ENCODE measurements at places on chromosomes 12 and 14. TPM values are rescaled to one million over a fixed set of nuclear protein-coding genes. Genes with fewer than 3 reads are reported as not detected.

GRCh38 chr14:48973151-48973550, 613.0 kb downstream of the RPS29 start:
- H3K4me1 ChIP-seq: no peaks in the 10 kb centered on the region
- no peak for DNase-seq
- H3K36me3 ChIP-seq: no peaks in the 10 kb centered on the region
- H3K27ac ChIP-seq: no peak overlapping the region
- H3K27me3 ChIP-seq: peaks cover 4% of the 10 kb centered on the region

- DNase-seq: no peak
- H3K27me3 ChIP-seq: no peaks in the 10 kb centered on the region
- no peak overlapping the region for H3K4me3 ChIP-seq
- H3K36me3 ChIP-seq: peaks cover 31% of the 10 kb centered on the region
- H3K4me1 ChIP-seq: peaks cover 4% of the 10 kb centered on the region
Observed at GRCh38 chr12:59736786-59737185, 141.0 kb downstream of the SLC16A7 start.

- peaks cover 46% of the 10 kb centered on the region for H3K36me3 ChIP-seq
- peak overlapping the region; percentile 93 for H3K4me3 ChIP-seq
- peak; percentile 52 for DNase-seq
- H3K27ac ChIP-seq: peak overlapping the region; percentile 93
Observed at GRCh38 chr14:64388533-64389285, 556 bp downstream of the MTHFD1 start.

DNA sequence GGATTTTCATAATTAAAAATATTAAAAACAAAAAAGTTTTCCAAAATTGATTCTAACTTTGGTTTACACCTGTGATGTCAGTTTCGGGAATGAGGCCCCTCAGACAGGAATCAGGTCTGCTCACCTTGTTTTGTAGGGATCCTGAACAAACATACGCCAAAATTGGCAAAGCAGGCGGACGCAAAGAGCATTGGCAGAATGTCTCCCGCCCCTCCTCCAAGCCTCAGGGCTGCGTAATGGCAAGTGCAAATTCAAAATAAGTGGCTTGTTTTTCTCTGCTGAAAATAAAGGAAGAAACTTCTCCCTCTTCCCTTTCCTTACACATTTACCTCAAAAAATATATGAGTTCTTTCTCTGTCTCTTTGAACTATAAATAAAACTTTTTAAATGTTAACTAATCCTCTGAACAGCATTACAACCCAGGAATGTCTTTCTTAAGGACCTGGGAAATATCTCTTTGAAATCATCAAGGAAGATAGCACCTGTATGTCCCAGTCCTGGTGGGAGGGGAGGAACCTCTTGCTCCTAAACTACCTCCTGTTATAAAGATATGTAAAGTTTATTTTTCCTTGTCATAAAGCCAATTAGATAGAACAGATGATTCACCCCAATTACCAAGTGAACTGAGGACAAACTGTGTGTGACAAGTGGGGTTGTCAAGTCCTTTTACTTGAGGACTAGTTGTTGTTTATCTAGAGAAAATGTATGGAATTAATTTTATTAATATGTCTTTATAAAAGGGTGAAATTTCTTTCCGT, 16.5 kb downstream of the OR6J1 start:
- H3K27me3 ChIP-seq: peaks cover 5% of the 10 kb centered on the region
- no peak overlapping the region for H3K4me3 ChIP-seq
- H3K4me1 ChIP-seq: no peaks in the 10 kb centered on the region
- no peak overlapping the region for H3K27ac ChIP-seq
- DNase-seq: no peak

DNA sequence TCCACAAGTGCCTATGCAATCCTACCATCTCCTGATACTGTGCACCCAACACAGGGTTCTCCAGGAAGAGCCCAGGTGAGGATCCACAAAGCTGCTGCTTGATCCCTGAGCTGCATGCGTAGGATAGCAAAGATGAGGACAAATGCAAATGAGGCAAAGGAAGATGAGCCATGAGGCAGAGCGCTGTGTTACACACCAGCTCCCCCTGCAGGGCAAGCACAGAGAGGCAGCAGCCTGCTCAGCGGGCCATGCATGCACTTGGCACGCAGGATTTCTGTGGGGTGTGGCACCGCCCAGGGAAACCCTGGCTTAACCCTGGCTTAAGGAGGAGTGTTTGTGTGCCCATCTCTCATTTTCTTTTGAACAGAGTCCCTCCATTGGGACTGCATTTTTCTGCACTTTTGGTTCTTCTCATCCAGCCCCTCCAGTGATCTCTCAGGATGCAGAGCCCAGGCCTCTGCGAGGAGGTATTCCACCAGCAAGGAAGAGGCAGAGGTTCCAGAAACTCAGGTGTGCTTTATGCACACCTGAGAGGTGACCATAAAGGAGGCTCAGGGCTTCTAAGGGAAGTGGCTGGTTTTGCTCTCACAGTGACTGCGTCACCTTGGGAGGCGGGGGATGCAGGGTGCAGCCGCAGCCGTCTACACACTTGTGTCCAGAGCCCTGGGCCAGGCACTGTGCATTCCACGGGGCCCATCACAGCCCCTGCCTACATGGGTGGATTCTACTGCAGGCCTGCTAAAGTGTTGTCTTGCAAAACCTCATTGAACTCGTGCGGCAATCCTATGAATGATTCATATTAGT, 973.3 kb upstream of the TMEM132C start:
- no peaks in the 10 kb centered on the region for H3K36me3 ChIP-seq
- peaks cover 3% of the 10 kb centered on the region for H3K27me3 ChIP-seq
- H3K4me3 ChIP-seq: no peak overlapping the region
- H3K4me1 ChIP-seq: no peaks in the 10 kb centered on the region

DNA sequence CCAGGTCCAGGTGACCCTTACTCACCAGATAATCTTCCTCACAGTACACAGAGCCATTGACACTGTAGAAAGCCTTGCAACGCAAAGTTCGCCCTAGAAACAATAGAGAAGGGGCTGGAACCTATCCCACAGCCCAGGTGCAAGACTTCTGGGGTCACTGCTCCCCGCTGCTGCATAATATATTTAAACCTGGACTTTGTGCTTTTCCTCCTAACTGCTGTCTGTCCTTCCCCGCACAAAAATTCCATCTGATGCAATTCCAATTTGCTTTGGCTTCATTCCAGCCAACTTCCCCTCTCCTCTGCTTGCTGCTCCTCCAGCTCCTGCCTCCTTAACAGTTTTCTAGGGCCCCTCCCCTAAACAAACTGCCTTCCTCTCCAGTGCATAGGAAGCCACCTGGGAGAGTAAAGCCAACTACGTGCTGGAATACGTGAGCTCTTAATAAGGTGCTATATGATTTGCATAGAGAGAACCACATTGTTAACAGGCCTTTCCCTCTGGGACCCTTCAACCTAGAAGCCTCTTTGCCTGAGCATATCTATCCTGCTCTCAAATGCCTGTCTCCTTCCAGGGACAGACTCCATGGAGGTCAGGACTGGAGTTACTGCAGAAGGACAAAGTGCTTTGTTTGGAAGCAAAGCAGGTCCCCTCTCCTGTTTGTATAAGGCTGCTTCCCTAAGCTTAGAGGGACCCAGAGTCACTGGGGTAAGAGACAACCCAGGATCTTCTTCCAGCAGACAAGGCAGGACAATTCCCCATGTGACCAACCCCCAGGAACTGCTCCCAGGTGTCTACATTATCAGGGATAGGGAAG, 5.5 kb downstream of the AJUBA start:
- no peak overlapping the region for H3K4me3 ChIP-seq
- peaks cover 7% of the 10 kb centered on the region for H3K4me1 ChIP-seq
- no peak for DNase-seq
- no peaks in the 10 kb centered on the region for H3K27me3 ChIP-seq
- H3K27ac ChIP-seq: no peak overlapping the region

GRCh38 chr14:72801836-72802587, 91.9 kb downstream of the DPF3 start:
- H3K4me3 ChIP-seq: no peak overlapping the region
- H3K36me3 ChIP-seq: no peaks in the 10 kb centered on the region
- no peak for DNase-seq
- H3K4me1 ChIP-seq: peaks cover 6% of the 10 kb centered on the region
- no peaks in the 10 kb centered on the region for H3K27me3 ChIP-seq
- no peak overlapping the region for H3K27ac ChIP-seq

DNA sequence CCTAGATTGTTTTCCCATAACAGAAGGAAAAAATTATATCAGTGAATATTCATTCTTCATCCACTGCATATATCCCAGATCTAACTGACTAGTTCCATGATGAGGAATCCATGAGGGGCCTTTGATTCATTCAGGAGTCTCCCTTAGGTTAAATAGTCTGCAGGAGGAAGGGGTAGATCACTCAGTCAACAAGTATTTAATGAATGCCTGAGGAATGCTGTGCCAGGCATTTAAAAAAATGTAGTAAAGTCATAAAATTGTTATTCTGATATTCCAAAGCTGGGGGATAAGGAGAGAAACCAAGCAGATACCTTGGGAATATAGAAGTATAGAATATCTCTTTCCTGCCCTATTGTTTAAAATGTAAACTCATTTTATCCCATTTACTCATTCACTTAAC, 216.2 kb upstream of the CAND1 start:
- no peak for DNase-seq
- H3K4me3 ChIP-seq: no peak overlapping the region
- no peak overlapping the region for H3K27ac ChIP-seq

- H3K4me1 ChIP-seq: peaks cover 21% of the 10 kb centered on the region
- no peak overlapping the region for H3K27ac ChIP-seq
- no peak overlapping the region for H3K4me3 ChIP-seq
Observed at GRCh38 chr14:93035917-93036651, 79.6 kb downstream of the ITPK1 start.

DNA sequence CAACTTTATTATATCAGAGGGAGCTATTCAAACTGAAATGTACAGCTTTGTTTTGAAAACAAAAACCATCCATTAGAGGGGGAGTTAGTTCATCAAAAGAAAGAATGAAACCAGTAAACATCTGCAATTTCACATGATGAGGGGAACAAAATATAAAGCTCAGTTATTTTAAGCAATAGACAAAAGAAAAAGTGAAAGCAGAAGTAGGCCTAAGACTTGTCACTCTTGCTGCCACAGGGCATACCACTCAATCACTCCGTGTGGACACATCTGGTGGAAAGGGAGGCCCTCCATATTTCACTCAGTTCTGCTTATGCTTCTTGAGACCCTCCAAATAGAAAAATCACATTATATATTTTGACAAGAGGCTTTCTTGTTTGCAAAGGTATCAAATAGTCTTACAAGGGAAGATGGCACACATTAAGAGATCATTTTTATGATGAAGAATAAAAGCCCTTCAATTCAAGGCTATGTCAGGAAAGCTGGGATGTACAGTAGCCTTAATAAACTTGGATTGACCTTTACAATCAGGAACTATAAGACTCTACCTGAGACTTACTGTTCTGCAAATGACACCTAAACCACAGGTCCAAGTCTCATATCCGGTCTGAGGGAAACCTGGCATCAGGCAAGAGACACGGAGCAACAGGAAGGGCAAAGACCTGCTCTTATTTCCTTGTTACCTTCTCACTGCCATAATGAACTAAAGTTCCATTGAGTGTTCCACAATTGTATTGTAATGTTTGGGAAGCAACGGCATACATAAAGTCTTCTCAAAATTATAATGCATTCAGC, 222.5 kb upstream of the GRIP1 start:
- H3K4me3 ChIP-seq: no peak overlapping the region
- H3K27ac ChIP-seq: peak overlapping the region; percentile 47
- DNase-seq: peak; percentile 11
- H3K36me3 ChIP-seq: no peaks in the 10 kb centered on the region
- peaks cover 1% of the 10 kb centered on the region for H3K27me3 ChIP-seq
- H3K4me1 ChIP-seq: peaks cover 36% of the 10 kb centered on the region

DNA sequence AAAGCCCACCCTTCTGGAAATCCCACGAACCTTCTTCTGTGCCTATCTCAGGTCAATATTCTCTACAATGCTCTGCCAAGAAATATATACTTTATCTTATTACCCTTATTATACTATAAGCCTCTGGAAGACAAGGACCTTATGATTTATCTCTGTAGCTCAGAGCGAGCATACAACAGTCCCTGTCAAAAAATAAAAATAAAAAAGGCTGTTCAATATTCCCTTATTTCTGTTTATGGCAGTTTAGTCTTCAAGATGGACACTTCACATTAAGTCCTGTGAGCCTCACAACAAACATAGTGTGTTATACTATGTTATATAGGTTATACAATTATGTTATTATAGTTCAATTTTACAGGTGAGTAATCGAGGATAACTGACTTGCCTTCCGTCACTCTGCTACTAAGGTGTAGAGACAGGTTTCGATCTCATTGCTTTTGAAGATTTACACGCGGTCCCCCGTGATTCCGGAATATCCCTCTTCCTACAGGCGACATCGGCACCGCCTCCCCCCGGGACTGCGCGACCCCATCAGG, 562 bp downstream of the EAPP start:
- no peaks in the 10 kb centered on the region for H3K27me3 ChIP-seq
- peaks cover 9% of the 10 kb centered on the region for H3K36me3 ChIP-seq
- peaks cover 39% of the 10 kb centered on the region for H3K4me1 ChIP-seq
- DNase-seq: no peak
- H3K4me3 ChIP-seq: peak overlapping the region; percentile 94

- H3K27me3 ChIP-seq: no peaks in the 10 kb centered on the region
- H3K27ac ChIP-seq: no peak overlapping the region
- peaks cover 14% of the 10 kb centered on the region for H3K36me3 ChIP-seq
- H3K4me1 ChIP-seq: peaks cover 13% of the 10 kb centered on the region
- DNase-seq: no peak
- no peak overlapping the region for H3K4me3 ChIP-seq
Observed at GRCh38 chr14:96574633-96575632, 72.8 kb downstream of the PAPOLA start.

GRCh38 chr12:3671330-3672112, 81.4 kb downstream of the CRACR2A start:
- H3K4me1 ChIP-seq: peaks cover 7% of the 10 kb centered on the region
- H3K4me3 ChIP-seq: no peak overlapping the region
- no peaks in the 10 kb centered on the region for H3K27me3 ChIP-seq
- H3K27ac ChIP-seq: no peak overlapping the region
- H3K36me3 ChIP-seq: peaks cover 21% of the 10 kb centered on the region

DNA sequence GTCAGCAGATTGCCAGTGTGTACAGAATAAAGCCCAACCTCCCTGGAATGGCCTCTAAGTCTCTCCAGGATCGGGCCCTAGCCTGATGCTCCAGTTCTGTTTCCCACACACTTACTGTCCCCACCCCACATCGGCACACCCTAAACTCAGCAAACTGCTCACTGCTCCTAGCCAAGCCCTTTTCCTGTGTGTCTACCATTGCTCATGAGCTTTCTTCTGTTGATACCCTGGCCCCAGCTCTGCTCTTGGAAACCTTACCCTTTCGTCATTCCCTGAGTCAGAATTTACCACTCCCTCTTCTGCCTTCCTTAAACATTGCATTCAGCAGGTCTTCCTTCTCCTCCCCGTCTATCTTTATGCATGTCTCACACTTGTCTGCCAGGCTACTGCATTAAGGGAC, 158.9 kb downstream of the TMX1 start:
- no peak overlapping the region for H3K27ac ChIP-seq
- DNase-seq: no peak
- H3K36me3 ChIP-seq: no peaks in the 10 kb centered on the region
- peaks cover 16% of the 10 kb centered on the region for H3K27me3 ChIP-seq
- no peaks in the 10 kb centered on the region for H3K4me1 ChIP-seq

GPR132 gene
- 27.7 TPM for total RNA-seq

SLC38A2 gene
- total RNA-seq: 296 TPM

DCN gene
- total RNA-seq: not detected

SCN8A gene
- total RNA-seq: 1.0 TPM

Data from activated CD4-positive, alpha-beta T cell treated with anti-CD3 and anti-CD28 coated beads for 36 hours (primary cell).